ENCODE measurements at places on chromosomes 7 and 10. TPM values are rescaled to one million over a fixed set of nuclear protein-coding genes. Genes with fewer than 3 reads are reported as not detected.

MSS51 gene
- 2.5 TPM for total RNA-seq

GRCh38 chr7:158191671-158192070, 396.0 kb downstream of the PTPRN2 start:
- no peak for DNase-seq

NFE2L3 gene
- 5.8 TPM for total RNA-seq

GRCh38 chr10:30559180-30559579, 70.4 kb downstream of the LYZL2 start:
- no peak for DNase-seq

DNA sequence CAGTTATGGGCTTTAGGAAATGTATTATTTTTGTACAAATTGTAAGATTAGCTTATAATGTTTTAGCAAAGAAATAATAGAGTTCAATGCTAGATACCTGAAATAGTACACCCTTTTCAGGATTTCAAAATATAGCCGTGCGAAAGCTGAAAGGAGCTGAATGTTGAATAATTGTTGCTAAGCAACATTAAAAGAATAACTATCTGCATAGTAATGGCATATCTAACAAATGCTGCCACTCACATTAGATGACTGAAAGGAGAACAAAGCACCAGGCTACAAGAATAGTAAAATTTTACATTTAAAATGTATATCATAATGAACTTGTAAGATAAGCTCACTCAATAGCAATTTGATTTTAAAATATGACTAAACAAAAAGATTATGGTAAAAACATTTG, 82.5 kb downstream of the SDHAF3 start:
- DNase-seq: no peak

- DNase-seq: no peak
Measured at GRCh38 chr7:63043657-63044543, 954.7 kb upstream of the ZNF722 start.

TUBB8 gene
- total RNA-seq: not detected

DNA sequence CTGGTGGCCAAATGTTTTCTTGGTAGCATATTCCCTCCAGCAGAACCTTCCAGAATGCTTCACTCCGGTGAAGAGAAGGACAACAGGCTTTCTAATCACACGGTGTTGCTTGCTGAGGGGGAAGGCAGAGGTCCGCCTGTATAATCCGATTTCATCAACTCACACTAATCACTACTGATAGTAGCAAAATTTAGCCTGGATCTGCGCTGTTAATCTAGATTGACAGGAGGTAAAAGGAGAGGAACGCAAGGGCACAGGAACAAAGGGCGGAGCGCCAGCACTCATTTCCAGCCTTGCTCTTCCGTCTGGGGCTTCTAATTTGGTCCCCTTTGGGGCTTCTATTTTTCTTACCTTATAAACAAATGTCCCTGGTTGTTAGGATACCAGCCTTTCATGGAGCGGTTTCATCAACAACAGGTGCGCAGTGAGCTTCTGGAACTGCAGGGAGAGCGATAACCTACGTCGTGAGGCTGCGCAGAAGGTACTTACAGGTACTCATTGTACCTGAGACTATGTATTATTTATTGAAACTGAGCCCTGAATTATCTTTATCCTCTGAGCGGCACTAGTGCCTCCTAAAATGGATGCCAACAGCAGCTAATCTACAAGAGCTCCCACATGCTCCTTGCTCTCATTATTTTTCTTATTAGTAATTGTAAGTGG, 150.6 kb downstream of the CACNB2 start:
- DNase-seq: no peak

OR2A5 gene
- not detected for total RNA-seq

GRCh38 chr10:131576341-131577177, 265.0 kb upstream of the TCERG1L start:
- no peak for DNase-seq

- DNase-seq: no peak
Measured at GRCh38 chr10:116913695-116914094, 64.4 kb downstream of the ENO4 start.

C7orf25 gene
- total RNA-seq: 31.7 TPM

UCN3 gene
- total RNA-seq: not detected

Data from stomach (tissue), 19 donors.